A549 treated with Mapracorat at 1 μM for 4 hours (cell line): ENCODE measurements at places on chromosomes 3 and 15. TPM values are rescaled to one million over a fixed set of nuclear protein-coding genes. Genes with fewer than 3 reads are reported as not detected.

Gene CAPN7
- total RNA-seq: 20.6 to 28.1 TPM (median 26.6 TPM) in 5 replicates

Gene GABRB3
- 59.6 to 83.1 TPM (median 72.9 TPM) in 5 replicates for total RNA-seq

Gene APBA2
- total RNA-seq: 15.5 to 20.7 TPM (median 17.9 TPM) in 5 replicates

Gene PCBP4
- total RNA-seq: 11.3 to 15.3 TPM (median 13.9 TPM) in 5 replicates

Gene MUSTN1
- total RNA-seq: 0.28 TPM in 1 of 5 replicates, not detected in the others

Gene CKMT1A
- 2.0 to 3.5 TPM (median 2.7 TPM) in 5 replicates for total RNA-seq

Gene ACTRT3
- total RNA-seq: 2.2 to 3.1 TPM (median 2.8 TPM) in 5 replicates

Gene FBXO40
- not detected in 5 replicates for total RNA-seq
